ENCODE measurements at places on chromosomes 7 and 10. TPM values are rescaled to one million over a fixed set of nuclear protein-coding genes. Genes with fewer than 3 reads are reported as not detected.

Gene PCDH15
- not detected for total RNA-seq

GRCh38 chr10:97047083-97047736, 138.5 kb downstream of the SLIT1 start:
- DNase-seq: no peak

DNA sequence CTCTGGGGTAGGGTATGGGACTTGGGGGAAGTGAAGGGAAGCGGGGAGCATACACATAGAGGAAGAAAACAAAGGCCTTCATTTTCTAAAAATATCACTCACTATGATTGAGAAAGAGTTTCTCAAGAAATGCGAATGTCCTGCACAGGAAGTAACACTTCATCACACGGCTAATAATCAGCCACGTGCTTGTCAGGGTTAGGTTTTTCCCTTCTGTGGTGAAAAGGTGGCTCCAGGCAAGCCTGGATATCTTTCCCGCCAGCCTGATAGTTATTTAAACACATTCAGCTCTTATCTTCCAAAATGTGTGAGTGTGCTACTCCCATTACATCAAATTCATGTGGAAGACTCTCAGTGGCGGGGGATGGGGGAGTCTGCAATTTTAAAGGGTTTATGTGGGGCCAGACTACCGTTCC, 166.4 kb upstream of the ADO start:
- no peak for DNase-seq

DNA sequence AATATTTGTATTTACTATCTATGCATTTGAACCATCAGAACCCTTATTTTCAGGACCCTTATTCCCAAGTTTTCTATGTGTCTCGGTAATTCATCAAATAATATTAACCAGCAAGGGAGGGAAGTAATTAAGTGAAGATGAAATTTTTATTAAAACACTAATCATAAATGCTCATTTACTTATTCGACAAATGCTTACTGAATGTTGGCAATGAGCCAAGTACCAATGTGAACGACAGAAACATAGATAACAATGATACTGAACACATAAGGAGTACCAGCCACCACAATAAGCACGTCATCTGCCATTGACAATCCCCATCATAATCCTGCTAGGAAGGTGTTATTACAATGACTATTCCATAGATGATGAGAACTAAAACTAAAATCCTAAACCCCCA, 45.5 kb downstream of the GRM8 start:
- no peak for DNase-seq

GRCh38 chr10:43471146-43471545, 34.2 kb downstream of the ZNF487 start:
- no peak for DNase-seq

DNA sequence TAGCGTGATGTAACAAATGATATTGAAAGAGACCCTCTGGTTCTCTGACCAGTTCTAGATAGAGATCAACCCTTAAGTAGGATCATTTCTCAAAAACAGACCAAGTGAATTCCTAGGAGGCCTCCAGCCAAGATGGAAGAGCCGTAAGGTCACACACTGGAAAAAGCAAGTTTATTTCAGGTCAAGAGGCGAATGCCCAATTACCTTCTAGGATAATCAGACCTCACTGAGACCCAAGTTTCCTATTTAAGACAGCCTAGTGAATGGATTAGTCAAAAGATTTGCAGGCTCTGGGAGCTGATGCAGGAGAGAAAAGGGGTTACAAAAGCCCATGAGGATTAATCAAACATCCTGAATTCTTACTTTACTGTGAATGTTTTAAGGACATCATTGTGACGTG, 486.1 kb upstream of the NRP1 start:
- DNase-seq: no peak

- DNase-seq: no peak
Measured at GRCh38 chr7:39683216-39683845, 60.0 kb downstream of the RALA start.

Gene ATRNL1
- 1.0 TPM for total RNA-seq

DNA sequence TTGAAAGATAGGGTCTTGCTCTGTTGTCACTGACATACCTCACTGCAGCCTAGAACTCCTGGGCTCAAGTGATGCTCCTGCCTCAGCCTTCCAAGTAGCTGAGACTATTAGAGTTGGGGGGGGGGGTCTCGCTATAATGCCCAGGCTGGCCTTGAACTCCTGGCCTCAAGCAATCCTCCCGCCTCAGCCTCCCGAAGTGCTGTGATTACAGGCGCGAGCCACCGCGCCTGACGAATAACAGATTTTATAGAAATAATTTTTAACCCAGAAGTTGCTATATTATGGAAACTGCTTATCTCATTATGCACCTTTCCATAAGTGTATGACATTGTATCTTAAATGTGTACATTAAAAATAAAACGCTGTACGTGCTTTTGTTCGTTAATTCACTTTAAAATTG, 846 bp downstream of the ANKRD26 start:
- no peak for DNase-seq

DNA sequence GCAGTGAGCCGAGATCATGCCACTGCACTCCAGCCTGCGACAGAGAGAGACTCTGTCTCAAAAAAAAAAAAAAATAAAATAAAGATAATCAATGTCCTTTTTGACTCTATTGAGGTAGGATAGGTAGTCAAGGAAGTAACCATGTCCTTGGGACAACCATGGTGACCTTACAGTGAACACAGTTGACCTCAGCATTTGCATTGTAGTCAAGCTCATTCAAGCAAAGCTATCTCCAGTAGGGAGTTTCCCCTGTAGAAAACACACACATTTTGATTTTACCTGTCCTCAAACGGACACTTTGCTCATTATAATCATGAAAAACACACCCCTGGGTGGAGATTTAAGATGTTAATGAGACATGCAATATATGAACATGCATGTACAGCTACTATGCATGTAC, 171.7 kb downstream of the KIF20B start:
- no peak for DNase-seq

Gene PDE6C
- total RNA-seq: not detected

Gene NAT16
- not detected for total RNA-seq
